ENCODE measurements at places on chromosomes 12 and 14. TPM values are rescaled to one million over a fixed set of nuclear protein-coding genes. Genes with fewer than 3 reads are reported as not detected.

DNA sequence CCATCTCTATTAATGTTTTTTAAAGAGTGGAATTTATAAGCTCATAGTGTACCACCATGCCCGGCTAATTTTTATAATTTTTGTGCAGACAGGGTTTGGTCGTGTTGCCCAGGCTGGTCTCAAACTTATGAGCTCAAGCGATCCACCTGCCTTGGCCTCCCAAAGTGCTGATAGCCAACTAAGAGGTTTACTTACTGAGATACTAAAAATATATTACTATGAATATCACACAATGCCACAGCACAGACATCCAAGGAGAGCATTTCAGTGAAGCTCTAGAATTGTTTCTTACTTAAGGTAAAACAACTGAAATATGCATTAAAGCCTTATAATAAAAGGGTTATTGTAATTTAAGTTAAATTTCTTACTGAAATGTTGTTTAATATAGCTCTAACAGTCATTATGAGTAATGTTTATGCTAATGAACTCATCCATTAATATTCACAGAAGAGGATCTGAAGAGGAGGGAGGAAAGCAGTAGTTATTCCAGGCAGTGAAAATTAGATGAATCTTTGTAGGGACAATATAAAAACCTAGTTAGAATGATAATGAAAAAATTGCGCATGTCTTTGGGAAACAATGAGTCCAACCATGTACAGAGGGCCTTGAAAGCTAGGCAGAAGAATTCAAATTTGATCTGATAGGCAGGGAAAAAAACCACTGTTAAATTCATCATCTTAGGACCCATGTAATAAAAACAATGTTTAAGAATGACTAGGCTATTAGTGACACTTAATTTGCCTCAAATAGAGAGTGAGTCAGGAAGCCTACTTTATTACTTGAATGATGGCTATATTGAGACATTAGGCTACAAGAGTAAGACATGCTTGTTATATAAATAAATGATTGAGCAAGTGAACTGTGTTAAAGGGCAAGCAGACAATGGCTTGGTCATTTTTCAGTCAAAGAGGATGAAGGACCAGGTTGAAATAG lies 99.2 kb downstream of the SLC41A2 start:
- DNase-seq, result no peak

- no peak for DNase-seq
Measured at GRCh38 chr12:52517888-52518287, 2.3 kb downstream of the KRT5 start.

TROAP gene
- total RNA-seq, result 35.0 TPM

DNA sequence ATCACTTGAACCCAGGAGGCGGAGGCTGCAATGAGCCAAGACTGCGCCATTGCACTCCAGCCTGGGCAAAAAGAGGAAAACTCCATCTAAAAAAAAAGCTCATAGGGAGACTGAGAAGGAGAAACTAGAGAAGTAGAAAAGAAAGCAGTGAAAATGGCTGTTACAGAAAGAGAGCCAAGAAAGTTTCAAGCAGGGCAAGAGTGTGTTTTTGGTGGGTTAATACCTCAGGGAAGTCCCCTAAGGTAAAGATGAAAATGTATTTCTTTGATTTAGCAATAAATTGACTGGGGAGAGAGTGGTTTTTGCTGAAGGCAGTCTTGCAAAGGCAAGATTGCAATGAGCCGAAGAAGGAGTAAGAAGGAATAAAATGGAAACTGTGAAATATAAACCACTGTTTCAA lies 10.0 kb upstream of the DUSP16 start:
- DNase-seq, result no peak

RDH16 gene
- 0.13 TPM for total RNA-seq

KLRC3 gene
- 3.0 TPM for total RNA-seq

RNASE7 gene
- total RNA-seq, result not detected

FBXW8 gene
- total RNA-seq, result 10.2 TPM

DNA sequence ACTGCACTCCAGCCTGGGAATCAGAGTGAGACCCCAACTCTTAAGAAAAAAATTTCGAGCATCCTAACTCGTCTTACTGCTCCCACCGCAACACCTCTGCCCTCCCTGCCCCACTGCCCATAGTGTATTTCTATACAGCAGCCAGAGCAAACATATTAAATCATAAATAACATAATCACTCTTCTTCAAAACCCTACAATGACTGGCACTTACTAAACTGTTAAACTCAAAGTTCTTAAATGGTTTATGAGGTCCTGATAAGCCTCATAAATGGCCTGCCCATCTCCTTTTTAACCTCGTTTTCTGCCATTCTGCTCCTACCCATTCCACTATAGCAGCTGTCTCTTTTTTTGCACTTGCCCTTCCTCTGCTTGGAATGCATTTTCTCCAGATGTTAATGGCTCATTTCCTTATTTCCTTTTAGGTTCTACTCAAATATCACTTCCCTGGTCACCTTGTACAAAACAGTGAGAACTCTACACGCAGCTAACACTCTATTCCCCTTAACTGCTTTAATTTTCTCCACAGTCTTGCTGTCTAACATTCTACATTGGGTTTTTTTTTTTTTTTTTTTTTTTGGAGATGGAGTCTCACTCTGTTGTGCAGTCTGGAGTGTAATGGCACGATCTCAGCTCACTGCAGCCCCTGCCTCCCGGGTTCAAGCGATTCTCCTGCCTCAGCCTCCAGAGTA lies 45.2 kb downstream of the CDK17 start:
- no peak for DNase-seq

NANOG gene
- not detected for total RNA-seq

- DNase-seq, result no peak
Measured at GRCh38 chr12:20656600-20656999, 38.5 kb upstream of the SLCO1C1 start.

- DNase-seq, result no peak
Measured at GRCh38 chr12:128076188-128076587, 190.8 kb upstream of the TMEM132C start.

LRIG3 gene
- 0.22 TPM for total RNA-seq

SIRT4 gene
- 1.9 TPM for total RNA-seq

ACVRL1 gene
- not detected for total RNA-seq

CD163 gene
- 5.6 TPM for total RNA-seq

VRTN gene
- total RNA-seq, result not detected

DNA sequence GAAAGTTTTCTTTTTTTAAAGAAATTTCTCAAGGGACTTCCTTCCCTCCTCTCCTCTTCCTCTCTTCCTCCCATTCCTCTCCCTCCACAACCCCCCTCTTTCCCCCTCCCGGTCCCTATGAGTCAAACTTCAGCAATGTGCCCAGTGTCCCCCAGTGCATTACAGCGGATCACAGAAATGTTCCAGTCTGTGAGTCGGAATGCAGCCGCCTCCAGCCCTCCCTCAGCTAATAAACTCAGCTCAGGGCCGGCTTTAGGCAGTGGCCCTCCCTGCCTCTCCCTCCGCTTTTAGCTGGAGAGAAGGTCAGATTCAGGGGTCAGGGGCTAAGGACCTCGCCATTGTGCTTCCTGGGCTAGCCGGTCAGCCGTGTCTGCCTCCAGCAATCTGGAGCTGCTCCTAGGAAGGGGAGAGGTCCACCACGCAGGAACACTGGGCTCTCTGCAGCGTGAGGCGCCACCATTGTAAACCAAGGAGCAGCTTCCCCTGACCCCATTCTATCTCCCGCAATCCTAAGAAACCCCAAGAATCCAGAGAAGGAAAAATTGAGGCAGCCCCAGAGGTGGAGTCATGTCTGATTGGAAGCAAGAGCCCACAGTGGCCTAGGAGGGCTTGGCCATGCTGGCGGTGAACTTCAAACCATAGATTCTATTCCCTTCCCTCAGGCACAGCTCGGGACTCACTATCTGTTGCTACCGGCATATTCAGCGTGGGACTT lies 1.1 kb upstream of the HDAC7 start:
- no peak for DNase-seq

DNA sequence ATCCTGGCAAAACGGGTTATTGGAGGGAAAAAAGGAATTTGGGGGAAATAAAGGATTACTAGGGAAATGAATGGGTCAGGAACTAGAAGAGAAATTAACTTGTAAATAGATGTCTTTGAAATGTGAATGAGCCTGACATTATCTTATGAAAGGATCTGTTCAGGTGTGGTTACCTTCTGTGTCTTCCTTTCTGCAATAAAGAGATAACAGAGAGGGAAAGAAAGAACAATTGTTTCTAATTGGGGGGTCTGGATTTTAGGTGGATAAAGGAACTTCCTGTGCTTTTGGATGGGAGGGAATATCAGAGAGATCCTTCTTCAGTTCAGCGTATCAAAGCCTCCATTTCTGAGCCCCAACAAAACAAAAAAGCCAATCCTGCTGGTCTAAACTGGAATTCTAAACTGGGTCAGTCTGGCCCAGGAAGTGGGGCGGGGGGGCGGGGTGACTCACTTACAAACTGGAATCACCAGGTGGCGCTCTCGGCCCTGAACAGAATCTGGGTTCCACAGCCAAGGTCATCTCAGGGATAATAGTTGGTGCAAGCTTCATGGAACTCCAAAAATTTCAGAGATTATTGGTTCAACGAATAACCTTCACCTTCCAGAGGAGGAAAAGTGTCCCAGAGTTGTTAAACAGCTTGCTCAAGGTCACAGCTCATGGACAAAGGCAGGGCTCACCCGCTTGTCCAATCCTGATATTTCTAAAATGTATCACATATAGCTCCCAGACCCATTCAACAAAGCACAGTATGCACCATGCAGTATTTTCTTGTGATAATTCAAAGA lies 15.2 kb upstream of the PEBP1 start:
- peak; percentile 68 for DNase-seq

FAIM2 gene
- 0.39 TPM for total RNA-seq

GRCh38 chr14:95362138-95362494 lies 42.4 kb upstream of the CLMN start:
- DNase-seq, result no peak

- no peak for DNase-seq
Measured at GRCh38 chr12:28235015-28235414, 44.8 kb downstream of the CCDC91 start.

DNA sequence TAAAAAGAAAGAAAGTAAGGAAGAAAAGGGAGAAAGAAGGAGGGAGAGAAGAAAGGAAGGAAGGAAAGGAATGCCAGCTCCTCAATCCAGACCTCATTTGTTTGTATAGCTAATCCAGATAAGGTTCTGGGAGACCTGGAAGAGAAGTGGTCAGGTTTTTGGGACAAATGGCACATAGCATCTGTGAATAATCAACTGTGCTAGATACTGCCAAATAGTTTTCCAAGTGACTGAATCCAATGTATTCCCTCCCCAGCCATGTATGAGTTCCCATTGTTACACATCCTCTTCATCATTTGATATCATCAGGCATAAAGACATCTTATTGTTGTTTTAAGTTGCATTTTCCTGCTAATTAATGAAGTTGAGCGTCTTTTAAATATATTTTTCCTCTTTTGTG lies 18.6 kb upstream of the PTGR2 start:
- no peak for DNase-seq

- no peak for DNase-seq
Measured at GRCh38 chr12:2035431-2036055, 17.2 kb upstream of the CACNA1C start.

SYCP3 gene
- 0.22 TPM for total RNA-seq

SMCO3 gene
- total RNA-seq, result not detected

DNA sequence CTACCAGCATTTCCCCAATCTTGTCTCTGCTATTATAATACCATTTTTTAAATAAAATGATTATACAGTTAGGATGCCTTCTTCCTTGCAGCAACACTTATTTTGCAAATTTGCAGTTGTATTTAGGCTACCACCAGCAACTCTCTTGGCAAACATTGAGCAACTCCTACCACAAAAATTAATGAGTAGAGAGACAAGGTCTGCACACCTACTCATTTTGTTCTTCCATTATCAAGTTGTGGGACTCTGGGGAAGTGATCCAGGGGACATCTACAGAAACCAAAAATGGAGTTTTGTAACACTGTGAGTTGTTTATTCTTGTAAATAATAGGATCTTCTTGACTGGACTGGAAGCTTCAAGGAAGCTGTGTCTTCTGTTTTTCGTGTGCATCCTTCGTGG lies 38.6 kb downstream of the DGLUCY start:
- no peak for DNase-seq

GRCh38 chr12:54870048-54870447 lies 15.7 kb downstream of the MUCL1 start:
- DNase-seq, result no peak

DNA sequence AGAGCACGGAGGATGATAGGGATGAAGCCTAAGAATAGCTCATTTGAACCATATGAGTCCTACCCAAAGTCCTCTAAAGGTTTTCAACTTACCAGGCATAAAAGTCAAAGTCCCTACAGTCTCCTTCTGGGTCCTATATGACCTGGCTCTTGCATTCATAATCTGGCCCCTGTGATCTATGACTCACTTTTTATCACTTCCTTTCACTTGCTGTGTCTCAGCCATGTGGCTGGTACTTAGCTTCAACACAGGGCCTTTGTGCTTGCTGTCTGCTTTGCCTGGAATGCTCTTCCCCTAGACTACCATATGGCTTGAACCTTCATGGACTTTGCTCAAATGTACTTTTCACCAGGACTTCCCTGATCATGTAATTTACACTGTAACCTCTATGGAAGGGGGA lies 137.6 kb upstream of the TMTC1 start:
- DNase-seq, result no peak

- no peak for DNase-seq
Measured at GRCh38 chr14:50806241-50806933, 24.6 kb downstream of the NIN start.

DNA sequence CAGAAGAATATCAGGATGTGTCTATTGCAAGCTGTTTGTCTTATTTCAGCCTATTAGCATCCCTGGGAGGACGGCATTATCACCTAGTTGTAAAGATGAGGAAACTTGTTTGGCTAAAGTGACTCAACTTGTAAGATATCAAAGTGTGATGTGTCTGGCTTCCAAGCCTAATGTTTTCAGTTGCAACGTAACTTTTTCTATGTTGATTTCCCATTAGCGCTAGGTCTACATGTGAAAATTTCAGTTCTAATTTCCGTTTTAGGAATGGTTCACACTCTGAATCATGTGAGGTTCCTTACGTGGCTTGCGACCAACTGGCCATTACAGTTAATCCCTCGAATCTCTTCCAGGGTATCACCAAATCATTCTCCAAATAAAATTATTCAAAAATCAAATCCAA lies 58.0 kb downstream of the LLPH start:
- DNase-seq, result no peak

- no peak for DNase-seq
Measured at GRCh38 chr14:20112321-20112720, 1.8 kb downstream of the OR4K17 start.

GRCh38 chr14:47211263-47211662 lies 464.1 kb downstream of the MDGA2 start:
- no peak for DNase-seq

GRCh38 chr12:14395074-14395778 lies 29.7 kb downstream of the ATF7IP start:
- DNase-seq, result no peak

Data from CD8-positive, alpha-beta memory T cell (primary cell).